ENCODE measurements at places on chromosomes 3 and 15. TPM values are rescaled to one million over a fixed set of nuclear protein-coding genes. Genes with fewer than 3 reads are reported as not detected.

DNA sequence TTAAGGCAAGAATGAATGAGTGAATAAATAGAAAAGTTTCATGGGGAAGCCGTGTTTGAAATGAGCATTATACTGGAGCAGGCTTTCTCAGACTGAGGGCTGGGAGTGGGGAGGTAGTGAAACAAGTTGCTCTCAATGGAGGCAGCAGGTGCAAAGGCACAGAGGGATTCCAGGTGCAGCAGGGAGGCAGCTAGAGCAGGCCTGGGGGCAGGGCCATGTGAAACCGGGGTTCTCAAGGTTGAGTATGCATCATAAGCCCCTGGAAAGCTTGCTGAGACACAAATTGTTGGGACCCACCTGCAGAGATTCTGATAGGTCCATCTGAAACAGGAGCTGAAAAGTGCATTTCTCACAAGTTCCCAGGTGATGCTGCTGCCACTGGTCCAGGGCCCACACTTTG, 45.3 kb downstream of the BFSP2 start:
- DNase-seq = no peak

DOCK3 gene
- 0.66 TPM for polyA plus RNA-seq

GABRA5 gene
- polyA plus RNA-seq = 0.35 TPM

UPK1B gene
- 19.5 TPM for polyA plus RNA-seq

RLBP1 gene
- polyA plus RNA-seq = not detected

GRCh38 chr3:59093521-59093920, 43.7 kb upstream of the CFAP20DC start:
- no peak for DNase-seq

GRCh38 chr3:45093176-45093575, 53.0 kb downstream of the CDCP1 start:
- DNase-seq = no peak

GRCh38 chr15:28885630-28886430, at the start of gene APBA2:
Gene APBA2, plus strand, starts transcription at chr15:28885974. Its CDS starts 167,911 bp downstream, at chr15:29053885.
- no peak for DNase-seq

GRCh38 chr15:35519541-35520149, 26.3 kb downstream of the DPH6 start:
- peak; percentile 64 for DNase-seq

DNA sequence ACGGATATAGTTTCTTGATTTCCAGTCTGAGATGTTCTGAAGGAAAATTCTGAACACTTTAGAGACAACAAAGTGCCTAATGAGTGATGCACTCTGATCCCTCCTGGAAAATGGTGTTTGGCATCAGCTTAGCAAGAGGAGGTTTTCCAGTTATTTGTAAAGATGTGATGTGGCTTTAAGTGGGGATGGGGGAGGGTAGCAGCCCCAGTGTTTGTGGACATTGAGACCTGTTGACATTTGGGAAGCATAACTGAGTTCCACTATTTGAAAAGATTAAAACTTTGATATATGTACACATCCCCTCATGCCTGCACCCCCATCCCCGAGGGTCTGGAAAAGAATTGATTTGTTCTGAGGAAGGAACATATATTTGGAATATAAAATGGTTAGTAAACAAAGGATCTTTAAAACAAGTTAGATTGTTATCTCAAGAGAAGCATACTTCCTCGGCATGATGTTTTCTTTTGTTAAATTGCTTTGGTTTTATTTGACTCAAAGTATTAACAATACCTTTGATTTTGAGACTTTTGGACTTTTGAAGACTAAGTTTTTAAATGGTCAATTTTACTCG, 6.5 kb downstream of the IGF1R start:
- DNase-seq = no peak

All from urinary bladder (tissue), 4 donors.